Astrocyte (in vitro differentiated cells and primary cell): ENCODE measurements at places on chromosomes 3 and 15. TPM values are rescaled to one million over a fixed set of nuclear protein-coding genes. Genes with fewer than 3 reads are reported as not detected.

- peaks cover 17% of the 10 kb centered on the region for H3K4me1 ChIP-seq
- no peaks in the 10 kb centered on the region for H3K36me3 ChIP-seq
- DNase-seq = no peak
- H3K27ac ChIP-seq = no peak overlapping the region
- no peak overlapping the region for H3K4me3 ChIP-seq
These were observed 59.8 kb upstream of the PSMD6 start for GRCh38 chr3:64082961-64083541.

The CX3CR1 gene
- total RNA-seq = 0.17 and 0.32 TPM in 2 replicates

DNA sequence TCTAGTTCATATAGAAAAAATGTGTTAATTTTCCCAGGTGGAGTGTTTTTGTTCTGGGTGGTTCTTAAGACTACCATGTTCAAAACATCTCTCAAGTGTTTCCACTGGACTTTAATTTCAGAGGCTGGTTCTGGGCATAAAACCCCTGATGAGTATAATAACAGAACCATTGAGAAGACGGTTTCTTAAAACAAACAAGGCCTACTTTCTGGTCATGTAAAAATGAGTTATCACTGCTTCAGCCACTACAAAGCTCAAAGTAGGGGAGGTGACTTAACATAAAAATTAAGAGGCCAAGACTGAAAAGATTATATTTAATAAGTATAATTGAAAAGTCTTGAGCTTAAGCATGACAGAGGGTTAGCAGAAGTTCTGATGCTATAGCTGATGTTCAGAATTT, 33.8 kb downstream of the RYR3 start:
- H3K27me3 ChIP-seq = no peaks in the 10 kb centered on the region
- no peaks in the 10 kb centered on the region for H3K36me3 ChIP-seq
- no peak for DNase-seq
- no peak overlapping the region for H3K4me3 ChIP-seq
- no peak overlapping the region for H3K27ac ChIP-seq
- H3K4me1 ChIP-seq = no peaks in the 10 kb centered on the region

DNA sequence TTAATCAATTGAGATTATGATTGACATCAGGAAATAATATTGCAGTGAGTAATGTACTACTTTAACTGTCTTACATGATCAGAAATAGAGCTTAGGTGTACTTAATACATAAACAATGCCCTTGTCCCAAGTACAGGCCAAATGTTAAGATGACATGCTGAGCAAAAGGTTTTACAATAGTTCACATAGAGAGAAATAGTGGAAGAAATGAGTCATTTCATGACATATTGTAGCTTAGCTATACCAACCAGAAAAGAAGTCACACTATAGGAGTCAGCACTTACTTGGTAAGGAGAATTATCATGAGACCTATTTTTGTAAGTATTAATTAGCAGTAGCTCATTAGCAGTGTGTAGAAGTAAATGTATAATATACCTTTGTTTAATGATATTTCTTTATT, 96.4 kb upstream of the NANOGP8 start:
- H3K27me3 ChIP-seq = no peaks in the 10 kb centered on the region
- H3K27ac ChIP-seq = no peak overlapping the region
- H3K4me3 ChIP-seq = no peak overlapping the region
- H3K36me3 ChIP-seq = no peaks in the 10 kb centered on the region
- H3K4me1 ChIP-seq = no peaks in the 10 kb centered on the region
- DNase-seq = peak; percentile 38

DNA sequence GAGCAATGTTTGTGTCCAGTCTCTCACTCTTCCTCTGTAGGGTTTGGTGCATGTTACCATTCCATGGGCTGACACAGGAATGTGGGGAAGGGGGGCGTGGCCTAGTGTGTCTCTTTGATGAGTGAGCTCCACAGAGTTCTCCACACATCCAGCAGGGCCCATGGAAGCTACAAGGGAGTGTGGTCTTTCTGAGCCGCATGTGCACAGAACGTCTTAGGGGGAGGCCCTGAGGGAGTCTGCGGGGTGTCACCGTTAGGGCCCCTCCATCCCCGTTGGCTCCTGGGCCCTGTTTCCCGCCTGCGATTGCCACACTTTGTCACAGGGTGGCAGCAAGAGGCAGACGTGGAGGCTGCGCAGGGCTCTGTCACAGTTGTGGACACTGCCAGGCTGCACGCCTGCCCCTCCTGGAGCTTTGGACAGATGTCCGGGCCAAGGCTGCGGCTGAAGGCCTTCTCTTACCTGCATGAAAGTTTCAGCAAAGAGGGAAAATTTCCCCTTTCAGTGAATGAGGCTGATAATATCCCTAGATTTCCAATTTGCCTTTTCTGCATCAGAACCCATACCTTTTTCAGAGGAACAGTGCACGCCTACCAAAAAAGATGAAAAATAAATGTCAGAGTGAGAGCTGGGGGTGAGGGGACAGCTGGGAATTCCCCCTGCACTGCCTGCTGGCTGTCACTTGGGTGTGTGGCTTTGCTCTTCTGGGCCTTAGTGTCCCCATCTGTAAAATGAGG, 24.3 kb downstream of the CACNA2D3 start:
- no peak overlapping the region for H3K4me3 ChIP-seq
- no peak for DNase-seq
- no peaks in the 10 kb centered on the region for H3K36me3 ChIP-seq
- H3K27me3 ChIP-seq = no peaks in the 10 kb centered on the region

- no peak overlapping the region for H3K4me3 ChIP-seq
- no peak overlapping the region for H3K27ac ChIP-seq
- no peaks in the 10 kb centered on the region for H3K27me3 ChIP-seq
These were observed 10.6 kb downstream of the SPRED1 start for GRCh38 chr15:38263251-38263650.

The CPNE9 gene
- total RNA-seq = 0.20 TPM in 1 of 2 replicates, not detected in the other

GRCh38 chr15:38945551-38946298, 381.1 kb upstream of the RASGRP1 start:
- no peak for DNase-seq
- no peak overlapping the region for H3K4me3 ChIP-seq
- H3K27me3 ChIP-seq = no peaks in the 10 kb centered on the region
- H3K36me3 ChIP-seq = no peaks in the 10 kb centered on the region
- H3K4me1 ChIP-seq = peaks cover 5% of the 10 kb centered on the region
- no peak overlapping the region for H3K27ac ChIP-seq

GRCh38 chr3:4824926-4825325, 154.3 kb upstream of the BHLHE40 start:
- H3K4me1 ChIP-seq = peaks cover 36% of the 10 kb centered on the region
- peak overlapping the region; percentile 55 for H3K27ac ChIP-seq
- no peaks in the 10 kb centered on the region for H3K27me3 ChIP-seq
- peak; percentile 92 for DNase-seq
- H3K36me3 ChIP-seq = no peaks in the 10 kb centered on the region
- H3K4me3 ChIP-seq = no peak overlapping the region

The WDR73 gene
- total RNA-seq = 22.1 and 23.9 TPM in 2 replicates

DNA sequence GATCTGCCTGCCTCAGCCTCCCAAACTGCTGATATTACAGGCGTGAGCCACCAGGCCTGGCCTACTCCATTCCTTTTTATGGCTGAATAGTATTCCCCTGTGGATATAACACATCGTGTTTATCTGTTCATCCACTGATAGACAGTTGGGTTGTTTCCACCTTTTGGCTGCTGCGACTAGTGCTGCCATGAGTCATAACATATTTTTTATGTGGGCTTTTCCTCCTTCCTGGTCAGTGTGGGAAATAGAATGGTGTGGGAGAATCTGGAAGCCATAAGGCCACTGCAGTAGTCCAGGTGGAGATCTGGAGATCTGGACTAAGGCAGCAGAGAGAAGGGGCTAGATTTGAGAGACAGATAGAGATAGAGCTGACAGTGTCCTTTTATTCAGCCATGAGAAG, 16.2 kb downstream of the LCMT2 start:
- H3K4me3 ChIP-seq = no peak overlapping the region
- H3K36me3 ChIP-seq = no peaks in the 10 kb centered on the region
- peaks cover 3% of the 10 kb centered on the region for H3K4me1 ChIP-seq
- peaks cover 23% of the 10 kb centered on the region for H3K27me3 ChIP-seq

- H3K27me3 ChIP-seq = no peaks in the 10 kb centered on the region
- H3K36me3 ChIP-seq = no peaks in the 10 kb centered on the region
- DNase-seq = peak; percentile 89
- H3K27ac ChIP-seq = no peak overlapping the region
- H3K4me1 ChIP-seq = peaks cover 4% of the 10 kb centered on the region
These were observed 13.2 kb downstream of the TNIK start for GRCh38 chr3:171446801-171447578.

The GPX1 gene
- total RNA-seq = 208 and 268 TPM in 2 replicates

- H3K27ac ChIP-seq = no peak overlapping the region
- no peaks in the 10 kb centered on the region for H3K36me3 ChIP-seq
- DNase-seq = no peak
- H3K4me3 ChIP-seq = no peak overlapping the region
These were observed 78.8 kb upstream of the CTNNB1 start for GRCh38 chr3:41120460-41120859.

DNA sequence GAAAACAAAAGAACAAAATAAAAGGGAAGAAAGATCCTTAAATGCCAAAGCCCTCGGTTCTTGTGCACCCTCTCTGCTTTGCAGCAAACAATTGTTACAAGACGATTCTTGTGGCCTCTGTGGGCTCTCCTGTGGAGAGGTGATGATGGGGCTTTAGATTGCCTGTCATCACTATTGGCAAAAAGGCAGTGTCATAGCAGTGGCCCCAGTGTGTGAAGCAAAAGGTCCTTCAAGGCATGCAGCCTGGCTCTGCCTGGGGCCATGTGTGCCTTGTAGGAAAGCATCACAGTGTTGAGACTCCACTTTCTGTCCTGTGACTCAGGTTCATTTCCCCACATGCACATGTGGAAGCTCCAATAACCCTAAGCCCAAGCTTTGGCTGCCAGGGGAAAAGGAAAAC, 43.7 kb downstream of the POC1A start:
- H3K27me3 ChIP-seq = no peaks in the 10 kb centered on the region
- H3K27ac ChIP-seq = no peak overlapping the region
- no peak for DNase-seq
- no peaks in the 10 kb centered on the region for H3K36me3 ChIP-seq
- H3K4me1 ChIP-seq = peaks cover 5% of the 10 kb centered on the region

DNA sequence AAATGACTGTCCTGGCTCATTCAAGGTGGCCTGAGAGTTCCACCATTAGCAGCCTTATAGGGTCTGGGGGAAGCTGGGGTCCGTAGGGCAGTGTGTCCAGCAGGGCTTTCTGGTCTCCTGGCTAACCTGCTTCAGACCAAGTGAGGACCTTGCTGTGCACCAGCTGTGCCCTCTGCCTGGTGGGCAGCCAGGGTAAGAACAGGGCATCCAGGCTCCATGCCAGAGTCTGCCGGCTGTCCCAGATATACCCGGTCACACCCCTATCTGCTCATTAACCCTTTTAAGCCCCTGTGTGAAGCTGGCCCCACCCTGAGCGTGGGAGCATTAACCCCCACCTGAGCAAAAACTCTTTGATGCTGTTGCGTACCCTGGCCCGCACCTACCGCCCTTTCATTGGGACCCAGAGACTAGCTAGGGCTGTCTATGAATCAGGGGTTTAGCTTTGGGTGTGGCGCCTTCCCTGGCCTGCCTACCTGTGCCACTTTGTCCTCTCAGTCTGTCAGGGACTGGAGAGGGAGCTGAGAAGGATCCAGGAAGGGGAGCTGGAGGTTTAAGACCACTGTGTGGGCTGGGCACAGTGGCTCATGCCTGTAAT, 17.6 kb downstream of the SEMA3F start:
- no peaks in the 10 kb centered on the region for H3K27me3 ChIP-seq
- no peak for DNase-seq
- peaks cover 18% of the 10 kb centered on the region for H3K4me1 ChIP-seq
- no peak overlapping the region for H3K4me3 ChIP-seq

The HCN4 gene
- total RNA-seq = 2.2 and 3.0 TPM in 2 replicates

The TGM5 gene
- total RNA-seq = 0.16 TPM in 1 of 2 replicates, not detected in the other

GRCh38 chr3:64561325-64561843, 126.4 kb downstream of the ADAMTS9 start:
- no peak overlapping the region for H3K4me3 ChIP-seq
- DNase-seq = no peak
- no peaks in the 10 kb centered on the region for H3K4me1 ChIP-seq
- H3K36me3 ChIP-seq = no peaks in the 10 kb centered on the region
- H3K27me3 ChIP-seq = no peaks in the 10 kb centered on the region
- no peak overlapping the region for H3K27ac ChIP-seq

- H3K27ac ChIP-seq = no peak overlapping the region
- no peak for DNase-seq
- H3K36me3 ChIP-seq = no peaks in the 10 kb centered on the region
These were observed 39.7 kb downstream of the SEMA5B start for GRCh38 chr3:122987736-122988319.

DNA sequence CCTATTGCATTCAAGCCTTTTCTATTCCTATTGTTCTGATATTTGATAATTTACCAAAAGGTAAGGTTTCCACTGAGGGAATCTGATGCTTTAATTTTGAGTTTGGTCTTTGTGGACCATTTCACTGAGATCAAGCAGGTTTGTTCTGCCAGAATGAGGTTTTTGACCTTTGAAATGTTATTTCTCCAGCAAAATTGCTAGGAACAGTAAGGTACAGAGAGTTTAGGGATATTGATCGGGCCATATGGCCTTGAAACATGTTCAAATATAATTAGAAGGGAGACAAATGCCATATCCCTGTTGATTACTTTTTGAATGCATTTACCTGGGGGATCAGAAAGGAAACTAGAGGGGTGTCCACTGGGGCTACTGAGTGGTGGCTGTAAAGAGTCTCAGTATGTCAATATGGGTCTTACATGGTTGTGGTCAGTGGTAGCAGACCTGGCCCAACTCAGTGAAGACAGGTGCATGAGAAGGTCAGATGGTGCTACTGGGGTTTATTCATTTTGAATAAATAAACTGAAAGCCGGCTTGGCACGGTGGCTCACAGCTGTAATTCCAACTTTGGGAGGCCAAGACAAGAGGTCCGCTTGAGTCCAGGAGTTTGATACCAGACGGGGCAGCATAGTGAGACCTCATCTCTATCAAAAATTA, 100.2 kb downstream of the SV2B start:
- H3K4me3 ChIP-seq = no peak overlapping the region
- H3K4me1 ChIP-seq = no peaks in the 10 kb centered on the region
- no peak for DNase-seq
- no peaks in the 10 kb centered on the region for H3K36me3 ChIP-seq

The FRMD5 gene
- 17.0 and 19.6 TPM in 2 replicates for total RNA-seq

The MESP2 gene
- not detected in 2 replicates for total RNA-seq

GRCh38 chr3:77071809-77072208, 31.9 kb downstream of the ROBO2 start:
- no peaks in the 10 kb centered on the region for H3K4me1 ChIP-seq
- H3K27ac ChIP-seq = no peak overlapping the region
- DNase-seq = no peak

DNA sequence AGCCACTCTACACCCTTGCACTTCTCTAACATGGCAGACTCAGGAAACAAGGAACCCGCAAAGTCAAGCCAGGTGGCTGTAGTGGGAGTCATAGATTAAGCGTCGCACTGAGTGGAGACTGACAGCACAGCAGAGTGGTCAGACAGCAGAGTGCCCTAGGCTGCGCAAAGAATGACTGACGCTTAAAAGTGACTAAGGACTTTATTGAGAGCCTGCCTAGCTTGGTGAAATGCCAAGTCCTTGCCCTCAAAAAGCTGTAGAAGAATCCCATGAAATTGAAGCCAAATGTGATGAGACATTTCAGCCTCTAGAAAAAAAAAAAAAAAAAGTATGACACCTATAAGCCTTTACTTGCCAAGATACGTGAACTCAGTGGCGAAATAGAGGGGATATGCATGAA, 30.2 kb downstream of the NCEH1 start:
- H3K4me1 ChIP-seq = peaks cover 31% of the 10 kb centered on the region
- H3K4me3 ChIP-seq = no peak overlapping the region
- DNase-seq = peak; percentile 66
- H3K27me3 ChIP-seq = no peaks in the 10 kb centered on the region
